ENCODE measurements at places on chromosomes 13 and 19.

DNA sequence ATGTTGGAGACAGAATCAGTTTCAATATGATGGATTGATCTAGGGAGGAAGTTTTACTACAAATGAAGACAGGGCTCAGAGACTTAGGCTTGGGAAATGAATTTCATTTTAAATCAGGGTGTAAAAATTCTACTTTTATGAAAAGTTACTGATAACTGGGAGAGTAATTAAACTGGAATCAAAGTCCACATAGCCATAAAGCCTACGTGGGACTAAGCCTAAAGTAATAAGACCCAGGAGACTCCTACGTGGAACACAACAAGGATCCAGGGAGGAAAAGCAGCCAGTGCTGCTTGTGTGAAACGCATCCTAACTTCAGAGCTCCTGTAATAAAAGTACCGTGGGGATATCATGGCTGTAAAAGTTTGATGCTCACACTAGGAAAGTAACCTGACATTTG, 152.0 kb upstream of the MYO16 start:
- no peak for DNase-seq

DNA sequence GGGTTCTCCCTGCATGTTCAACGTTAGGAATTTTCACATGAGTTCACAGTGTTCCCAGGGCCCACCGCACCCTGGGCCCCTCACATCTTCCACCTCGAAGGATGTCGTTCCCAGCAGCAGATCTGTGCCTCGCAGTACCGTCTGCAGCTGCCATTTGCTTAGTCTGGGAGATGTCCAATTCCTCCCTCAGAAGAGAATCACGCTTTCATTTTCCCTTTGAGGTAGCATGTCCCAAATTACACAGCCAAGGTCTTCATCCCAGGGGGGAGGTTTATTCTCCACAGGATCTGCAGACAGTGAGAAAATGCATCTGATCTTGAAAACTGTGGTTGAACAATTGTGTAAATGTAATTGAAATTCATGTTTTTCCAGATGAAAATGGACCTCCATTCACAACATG, 150.2 kb downstream of the DCT start:
- DNase-seq: no peak

DNA sequence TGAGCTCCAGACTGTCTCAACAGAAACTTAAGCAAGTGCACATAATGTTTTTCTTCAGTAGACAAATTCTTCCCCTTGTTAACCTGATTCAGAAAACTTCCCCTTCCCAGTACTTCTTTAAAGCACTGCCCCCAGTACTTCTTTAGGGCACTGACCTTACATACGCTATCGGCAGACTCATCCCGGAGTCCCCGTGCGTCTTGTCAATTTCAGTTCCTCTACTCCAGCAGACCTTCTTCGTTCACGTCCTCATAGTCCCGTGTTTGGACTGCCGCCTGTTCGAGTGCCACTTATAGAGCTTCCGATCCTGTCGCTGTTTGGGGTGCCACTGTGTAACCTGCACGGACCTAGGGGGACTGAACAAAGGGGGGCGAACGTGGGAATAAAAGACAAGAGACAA, 29.0 kb downstream of the ZNF627 start:
- DNase-seq: no peak

DNA sequence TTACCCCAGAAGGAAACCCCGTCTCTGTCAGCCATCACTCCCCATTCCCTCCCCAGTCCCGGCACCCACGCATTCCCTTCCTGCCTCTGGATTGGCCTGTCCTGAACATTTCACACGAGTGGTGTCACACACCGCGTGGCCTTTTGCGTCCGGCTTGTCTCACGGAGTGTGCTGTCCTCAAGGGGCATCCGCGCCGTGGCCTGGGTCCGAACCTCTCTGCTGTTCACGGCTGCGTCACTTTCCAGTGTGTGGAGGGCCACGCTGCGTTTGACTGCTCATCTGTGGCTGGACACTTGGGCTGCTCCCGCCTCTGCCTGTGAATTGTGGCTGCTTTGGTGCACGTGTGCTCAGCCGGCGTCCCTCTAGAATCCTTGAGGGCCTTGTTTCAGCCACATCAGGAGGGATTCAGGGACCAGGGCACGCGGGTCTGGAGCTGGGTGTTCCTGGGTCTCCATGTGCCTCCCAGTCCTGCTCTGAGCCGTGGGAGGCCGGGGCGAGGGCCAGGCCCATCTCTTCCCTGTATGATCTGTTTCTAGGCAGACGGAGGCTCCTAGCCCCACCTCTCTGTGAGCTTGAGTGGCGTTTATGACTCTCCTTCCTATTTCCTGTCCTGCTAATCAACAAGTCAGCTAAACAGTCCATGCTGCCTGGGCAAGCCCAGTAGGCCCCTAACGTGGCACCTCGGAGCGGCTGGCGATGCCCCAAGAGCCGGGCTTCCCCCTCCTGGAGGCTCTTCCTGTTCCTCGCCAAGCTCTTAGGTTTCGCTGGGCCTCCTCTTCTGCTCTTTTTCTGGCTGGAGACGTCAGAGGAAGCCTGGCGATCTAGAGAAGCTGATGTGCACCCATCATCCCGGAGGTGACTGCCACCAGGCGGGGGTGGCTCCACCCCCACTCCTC, 8.1 kb downstream of the STK11 start:
- DNase-seq: no peak

DNA sequence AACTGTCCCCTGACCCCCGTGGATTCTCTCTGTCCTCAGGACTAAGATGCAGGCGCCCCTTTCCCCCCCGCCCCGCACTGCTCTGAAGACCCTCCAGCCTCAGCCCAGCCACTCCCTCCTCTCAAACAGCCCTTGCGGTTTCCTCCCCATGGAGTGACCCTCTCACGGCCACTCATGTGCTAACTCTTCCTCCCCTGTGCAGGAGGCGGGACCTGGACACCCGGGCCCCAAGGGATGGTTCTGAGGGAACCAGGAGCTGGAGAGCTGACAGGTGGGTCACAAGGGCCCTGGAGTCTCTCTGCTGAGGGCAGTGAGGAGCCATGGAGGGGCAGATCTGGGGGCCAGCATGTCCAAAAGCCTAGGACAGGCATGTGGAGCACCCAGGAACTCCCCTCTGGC, 1.9 kb downstream of the ISOC2 start:
- no peak for DNase-seq

GRCh38 chr13:50384724-50385123, 369.5 kb downstream of the KCNRG start:
- DNase-seq: no peak

GRCh38 chr19:46372901-46373490, 26.1 kb downstream of the PPP5C start:
- peak; percentile 73 for DNase-seq

GRCh38 chr19:29715701-29716581, 880 bp upstream of the C19orf12 start:
- no peak for DNase-seq

DNA sequence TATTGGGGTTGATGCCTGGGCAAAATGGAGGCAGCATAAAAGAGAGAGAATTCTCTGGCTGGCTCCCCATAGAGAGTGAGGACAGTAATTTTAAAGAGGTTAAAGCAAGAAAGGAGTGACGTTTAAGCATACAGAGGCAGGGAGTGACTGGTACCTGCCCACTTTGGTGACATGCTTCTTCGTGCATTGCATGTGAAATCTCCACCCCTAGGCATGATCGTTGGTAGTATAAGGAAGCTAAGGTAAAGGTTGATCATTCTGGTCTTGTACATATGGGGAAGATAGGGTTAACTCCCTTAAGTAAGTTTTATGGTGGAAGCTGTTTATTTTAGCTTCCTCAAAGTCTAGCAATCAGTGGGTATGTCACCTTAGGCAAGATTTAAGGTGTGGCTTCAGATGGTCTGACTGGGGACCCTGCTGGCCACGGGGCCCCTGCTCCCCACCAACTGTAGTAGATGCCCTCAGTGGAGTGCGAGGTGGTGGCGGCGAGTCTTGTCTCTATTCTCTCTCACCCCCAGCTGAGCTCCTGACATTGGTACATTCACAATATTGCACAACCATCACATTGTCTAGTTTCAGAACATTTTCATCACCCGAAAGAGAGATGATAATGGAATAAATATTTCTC, 797.5 kb upstream of the SPRY2 start:
- DNase-seq: no peak

GRCh38 chr13:36131222-36131930, at the start of gene DCLK1:
DCLK1 (minus strand) TSS chr13:36131382.
- peak; percentile 63 for DNase-seq

GRCh38 chr13:51230477-51231105, 8.4 kb downstream of the FAM124A start:
- no peak for DNase-seq

GRCh38 chr19:4069331-4069959, 2.7 kb upstream of the ZBTB7A start:
- DNase-seq: no peak

DNA sequence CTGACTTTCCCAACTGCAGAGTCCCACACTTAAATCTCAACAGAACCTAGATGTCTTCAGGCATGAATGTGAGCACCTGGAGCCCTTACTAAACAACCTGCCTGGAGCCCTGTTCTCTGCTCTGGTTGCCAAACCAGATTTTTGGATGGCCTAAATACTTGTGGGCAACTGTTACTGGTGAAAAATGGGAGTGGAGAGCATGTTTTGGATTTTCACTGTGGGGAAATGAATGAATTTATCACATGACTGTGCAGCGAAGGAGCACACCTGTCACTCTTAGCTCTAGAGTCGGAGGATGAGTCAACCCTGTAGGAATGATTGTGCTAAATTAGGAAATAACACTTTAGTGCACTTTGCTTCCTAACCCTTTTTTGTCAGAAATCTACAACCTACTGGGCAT, 30.3 kb downstream of the SHISA2 start:
- DNase-seq: peak; percentile 1

DNA sequence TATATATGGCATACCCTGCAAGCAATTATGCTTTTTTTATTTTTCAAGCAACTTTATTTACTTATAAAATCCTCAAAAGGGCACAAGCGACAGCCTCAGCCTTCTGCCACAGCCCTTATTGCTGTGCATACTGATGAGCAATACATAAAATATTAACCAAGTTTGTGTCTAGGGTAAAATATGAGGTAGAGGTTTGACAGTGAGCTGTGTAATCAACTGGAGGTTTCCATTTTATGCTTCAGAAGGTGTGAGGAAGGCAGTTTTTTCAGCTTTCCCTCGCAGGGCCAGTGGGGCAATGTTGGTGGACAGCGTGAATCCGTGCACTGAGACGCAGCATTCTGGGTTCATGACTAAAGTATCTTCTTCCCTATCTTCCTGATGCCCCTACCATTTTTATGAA, 310.4 kb downstream of the IRS2 start:
- no peak for DNase-seq

GRCh38 chr19:34096020-34096915, 76.0 kb upstream of the LSM14A start:
- peak; percentile 77 for DNase-seq

DNA sequence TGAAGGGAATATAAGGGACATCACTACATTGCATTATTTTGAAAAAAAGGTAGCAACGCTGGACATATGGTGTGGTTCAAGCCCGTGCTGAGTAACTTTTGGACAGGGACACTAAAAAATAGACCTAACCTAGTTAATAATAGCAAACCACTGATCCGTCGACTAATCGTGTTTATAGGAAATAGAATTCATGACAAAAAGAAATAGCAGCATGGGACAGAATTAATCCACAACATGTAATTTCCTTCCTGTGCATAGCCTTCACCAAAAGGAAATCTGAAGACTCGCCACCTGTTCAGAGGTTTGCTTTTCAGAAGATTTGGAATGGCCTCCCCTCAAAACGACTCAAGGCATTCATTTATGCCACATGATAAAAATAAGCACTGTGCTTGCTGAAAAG, 128.7 kb downstream of the FGF14 start:
- no peak for DNase-seq

DNA sequence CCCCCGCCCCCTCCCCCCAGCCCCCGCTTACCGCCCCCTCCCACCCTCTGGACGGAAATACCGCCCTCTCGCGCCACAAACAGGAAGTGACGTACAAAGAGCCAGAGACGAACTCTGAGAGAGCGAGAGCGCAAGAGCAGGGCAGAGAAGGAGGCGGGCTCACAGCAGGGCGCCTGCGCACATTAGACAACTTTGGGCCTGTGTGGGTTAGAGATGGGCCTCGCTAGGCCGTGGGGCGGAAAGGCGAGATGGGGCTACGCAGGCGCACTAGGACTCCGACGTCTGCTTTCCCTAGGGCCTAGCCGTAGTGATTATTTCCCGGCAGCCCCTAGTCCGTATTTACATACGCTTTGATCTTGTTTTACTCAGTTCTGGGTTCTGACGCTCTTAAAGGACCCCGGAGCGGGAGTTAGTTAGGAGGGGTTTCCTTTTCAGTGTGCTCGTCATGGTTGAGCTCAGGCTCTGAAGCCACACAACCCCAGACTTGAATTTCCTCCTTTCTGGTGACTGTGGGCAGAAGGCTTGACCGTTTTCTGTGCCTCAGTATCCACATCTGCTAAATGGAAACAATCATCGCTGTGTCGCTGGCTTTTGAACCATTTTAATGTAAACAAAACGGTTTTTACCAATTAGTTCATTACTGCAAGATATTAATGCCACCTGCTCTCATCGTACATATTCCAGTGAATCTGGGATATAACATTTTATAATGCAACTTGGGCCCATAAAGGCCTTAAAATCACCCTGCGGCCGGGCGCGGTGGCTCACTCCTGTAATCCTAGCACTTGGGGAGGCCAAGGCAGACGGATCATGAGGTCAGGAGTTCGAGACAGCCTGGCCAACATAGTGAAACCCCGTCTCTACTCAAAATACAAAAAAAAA, 449 bp upstream of the AKT2 start:
- peak; percentile 97 for DNase-seq

DNA sequence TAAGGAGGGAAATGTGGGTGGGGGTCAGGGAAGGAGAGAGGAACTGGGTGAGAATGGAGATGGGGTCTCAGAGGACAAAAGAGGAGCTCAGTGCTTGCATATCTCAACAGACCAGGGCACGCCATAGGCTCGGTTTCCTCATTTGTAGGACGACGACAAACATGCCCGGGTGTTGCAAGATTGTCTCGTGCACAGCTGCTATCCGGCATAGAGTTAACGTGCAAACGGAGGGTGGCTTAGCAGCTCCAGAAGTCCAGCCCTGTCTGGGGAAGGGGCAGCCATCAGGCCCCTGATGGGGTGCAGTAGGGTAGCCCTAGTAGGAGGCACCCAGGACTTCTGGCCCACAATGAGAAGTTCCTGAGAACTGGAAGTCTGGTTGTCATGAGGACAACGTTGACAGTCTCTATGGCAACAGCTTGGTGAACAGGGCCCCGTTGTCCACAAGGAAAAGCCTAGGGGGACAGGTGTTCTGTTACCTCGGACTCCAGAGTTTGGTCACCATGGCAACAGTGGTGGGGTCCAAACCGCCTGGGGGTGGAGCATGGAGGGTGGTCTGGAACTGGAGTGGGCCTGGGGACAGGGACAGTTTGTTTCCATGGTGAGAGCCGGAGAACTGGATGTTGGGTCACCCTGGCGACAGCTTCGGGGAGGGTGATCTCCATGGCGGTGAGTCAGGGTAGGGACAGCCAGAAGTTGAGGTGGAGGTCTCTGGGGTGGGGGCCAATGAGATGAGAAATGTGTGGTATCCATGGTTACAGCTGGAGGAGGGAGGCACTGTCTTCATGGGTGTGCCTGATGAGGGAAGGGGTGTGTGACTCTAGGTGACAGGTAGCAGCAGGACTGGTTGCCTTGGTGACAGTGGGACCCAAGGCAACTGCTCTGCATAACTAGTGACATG, 16.8 kb downstream of the TM6SF2 start:
- peak; percentile 31 for DNase-seq

GRCh38 chr13:83220241-83220640, 662.0 kb downstream of the SLITRK1 start:
- DNase-seq: no peak
